ENCODE measurements at places on chromosomes 6 and 20.

- DNase-seq, result no peak
These were observed 273.3 kb downstream of the ALDH8A1 start for GRCh38 chr6:134676307-134677281.

DNA sequence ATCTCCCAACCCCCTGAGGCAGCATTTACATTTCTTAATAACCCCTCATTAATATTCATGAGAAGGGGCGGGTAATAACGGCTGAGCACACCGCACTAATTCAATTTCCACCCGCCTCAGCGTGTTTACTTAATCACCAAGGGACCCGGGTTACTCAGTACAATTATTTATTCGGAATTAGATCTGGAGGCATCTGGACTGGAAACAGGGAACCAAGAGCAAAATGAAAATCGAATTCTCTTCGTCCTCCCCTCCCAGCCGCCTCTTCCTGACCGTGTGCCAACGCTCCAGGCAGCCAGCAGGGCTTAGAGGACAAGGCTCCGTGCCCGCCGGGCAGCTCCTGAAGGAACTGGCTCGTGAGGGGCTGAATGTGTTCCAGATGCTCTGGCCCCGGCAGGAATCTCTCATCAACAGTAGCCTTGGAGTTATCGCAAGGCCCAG, 23.5 kb upstream of the CTNNBL1 start:
- peak; percentile 28 for DNase-seq

GRCh38 chr6:129432738-129433137, 277.2 kb downstream of the ARHGAP18 start:
- no peak for DNase-seq

GRCh38 chr20:62938105-62938888, at the start of gene GID8:
TSS of gene GID8 (plus strand) at chr20:62938147. CDS start at chr20:62941503, 3,356 bp downstream.
- peak; percentile 37 for DNase-seq

DNA sequence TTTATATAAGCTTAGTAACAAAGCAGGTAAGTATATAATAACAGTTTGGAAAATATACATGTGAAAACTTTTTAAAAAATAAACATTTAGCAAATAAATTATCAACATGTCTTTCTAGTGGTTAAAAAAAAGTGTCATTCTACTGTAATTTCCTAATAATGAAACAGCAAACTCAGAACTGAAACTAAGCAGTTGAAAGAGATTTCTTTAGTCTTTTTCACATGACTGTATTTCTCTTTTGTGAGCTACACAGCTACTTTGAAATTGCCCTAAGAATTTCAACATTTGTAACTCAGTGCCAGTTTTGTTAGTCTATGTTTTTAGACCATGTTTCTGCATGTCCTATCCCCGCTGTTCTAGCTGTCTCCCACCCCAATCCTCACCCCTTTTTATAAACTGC, 28.4 kb upstream of the SDHAF4 start:
- DNase-seq, result no peak

GRCh38 chr6:133034509-133035206, 206.5 kb upstream of the EYA4 start:
- DNase-seq, result no peak

- no peak for DNase-seq
These were observed 162.1 kb upstream of the OGFRL1 start for GRCh38 chr6:71126506-71126905.

- DNase-seq, result no peak
These were observed 70.7 kb upstream of the ARMC2 start for GRCh38 chr6:108777536-108777935.

- DNase-seq, result no peak
These were observed 44.0 kb upstream of the TTPAL start for GRCh38 chr20:44431502-44432234.

- DNase-seq, result no peak
These were observed 506 bp downstream of the RGS17 start for GRCh38 chr6:153130515-153131036.

GRCh38 chr6:67336014-67336413, 1299.1 kb upstream of the ADGRB3 start:
- no peak for DNase-seq

GRCh38 chr6:4496284-4496683, 279.9 kb upstream of the CDYL start:
- DNase-seq, result no peak

DNA sequence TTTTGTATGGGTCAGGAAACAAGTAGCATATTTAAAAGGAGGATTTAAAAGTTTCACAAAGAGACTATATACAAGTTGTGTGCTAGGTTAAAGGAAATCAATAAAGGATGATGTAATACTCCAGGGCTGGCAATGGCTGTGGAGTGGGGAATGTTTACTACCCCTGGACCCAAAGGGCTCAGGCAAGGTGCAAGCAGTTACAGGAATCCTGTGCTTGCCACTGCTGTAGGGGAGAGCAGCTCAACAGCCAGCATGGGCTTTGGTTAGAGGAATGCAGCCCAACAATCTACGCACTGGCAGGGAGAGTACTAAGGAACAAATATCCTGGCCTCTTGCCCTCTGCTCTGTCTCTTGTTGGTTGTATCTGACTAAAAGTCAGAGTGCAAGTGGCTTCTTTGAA, 1642.2 kb downstream of the KHDRBS2 start:
- DNase-seq, result no peak

DNA sequence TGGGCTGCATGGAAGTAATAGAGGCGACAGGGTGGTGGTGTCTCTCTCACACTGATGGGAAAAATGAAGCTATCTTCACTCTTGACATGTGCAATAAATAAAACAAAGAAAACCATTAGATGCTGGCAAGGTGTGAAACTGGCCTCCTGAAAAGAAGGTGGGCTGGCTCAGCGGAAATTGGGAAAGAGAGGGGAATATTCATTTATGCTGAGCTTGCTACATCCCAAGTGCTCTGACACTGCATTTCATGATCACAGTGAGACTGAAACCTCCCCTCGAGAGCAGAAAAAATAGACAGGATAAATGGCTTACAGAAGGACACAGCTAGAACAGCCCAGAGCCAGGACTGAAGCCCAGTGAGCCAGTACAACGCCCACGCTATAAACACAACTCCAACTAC, 112.1 kb upstream of the SMLR1 start:
- no peak for DNase-seq

DNA sequence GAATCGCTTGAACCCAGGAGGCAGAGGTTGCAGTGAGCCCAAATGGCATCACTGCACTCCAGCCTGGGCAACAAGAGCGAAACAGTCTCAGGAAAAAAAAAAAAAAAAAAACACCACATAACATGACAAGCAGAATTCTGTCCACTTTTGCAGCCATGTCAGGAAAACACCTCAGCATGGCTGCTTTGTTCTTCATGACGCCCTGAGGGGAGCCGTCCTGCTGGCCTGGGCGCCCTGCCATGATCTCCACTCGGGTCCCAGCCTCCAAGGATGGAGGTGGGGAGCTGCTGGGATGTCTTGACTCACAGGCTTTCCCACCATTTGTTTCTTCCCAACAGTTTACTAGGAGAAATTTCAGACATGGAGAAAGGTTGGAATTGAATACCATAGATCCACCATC, 42.2 kb downstream of the SNX9 start:
- no peak for DNase-seq

DNA sequence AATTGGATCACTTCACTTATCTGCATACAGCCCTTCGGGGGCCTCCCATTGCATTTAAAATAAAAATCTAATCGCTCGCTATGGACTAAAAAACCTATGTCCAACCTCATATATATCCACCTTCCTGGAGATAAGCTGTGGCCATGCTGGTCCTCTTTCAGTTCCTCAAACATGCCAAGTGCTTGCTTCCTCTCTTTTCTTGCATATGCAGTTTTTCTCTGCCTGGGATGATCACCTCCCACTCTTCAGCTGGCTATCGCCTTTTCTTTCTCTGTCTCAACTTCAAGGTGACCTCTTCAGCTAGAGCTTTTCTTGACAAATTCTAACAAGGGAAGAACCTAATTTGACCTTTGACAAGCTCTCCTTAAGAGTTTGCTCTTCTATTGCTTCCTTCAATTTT, 5.6 kb upstream of the TFB1M start:
- DNase-seq, result no peak

DNA sequence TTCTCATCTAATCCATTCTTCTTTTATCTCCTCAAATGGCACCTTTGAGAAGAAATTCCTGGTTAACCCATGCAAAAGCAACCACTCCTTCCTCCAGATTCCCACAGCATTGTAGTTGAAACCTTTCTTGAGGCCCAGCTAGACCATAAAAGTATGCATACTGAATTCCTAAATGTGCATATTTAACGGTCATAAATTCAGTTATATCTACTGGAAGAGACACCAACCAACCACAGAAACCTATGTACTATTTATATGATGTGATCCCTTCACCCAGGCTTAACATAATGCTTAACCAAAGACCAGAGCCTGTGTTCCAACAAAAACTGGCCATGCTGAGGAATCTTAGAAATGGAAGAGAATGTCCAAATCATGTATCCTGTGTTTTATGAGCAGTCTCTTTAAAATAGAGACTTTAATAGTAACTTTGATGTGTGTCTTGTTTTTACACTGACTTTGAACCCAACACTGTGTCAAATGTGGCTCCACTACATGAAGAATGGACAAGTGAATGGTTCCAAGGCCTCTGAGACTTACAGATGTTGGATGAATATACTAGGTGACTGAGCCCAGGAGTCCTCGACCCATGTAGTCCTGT, 11.4 kb upstream of the TAF8 start:
- DNase-seq, result no peak

DNA sequence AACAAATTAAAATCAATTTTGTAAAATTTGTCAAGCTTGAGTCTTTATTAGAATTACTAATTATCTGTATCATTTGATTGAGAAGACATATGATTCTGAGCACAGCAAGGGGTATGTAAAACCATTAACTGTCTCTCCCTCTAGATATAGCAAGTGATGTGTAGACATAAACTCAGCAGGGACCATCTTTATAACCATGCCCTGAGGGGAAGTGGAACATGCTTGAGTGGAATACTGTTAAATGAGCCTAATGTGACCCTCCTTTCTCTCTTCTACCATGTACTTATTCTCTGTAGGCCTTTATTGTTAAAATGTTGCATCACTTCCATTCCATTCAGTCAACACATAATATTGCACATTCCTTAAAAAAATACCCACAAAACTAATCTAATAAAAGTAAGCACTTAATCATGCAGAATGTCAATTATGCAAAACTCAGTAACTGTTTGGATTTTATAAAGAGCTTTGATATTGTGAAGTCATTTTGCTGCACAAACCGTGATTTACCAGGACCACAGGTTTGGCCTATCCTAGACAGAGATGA, 896.6 kb upstream of the MANEA start:
- DNase-seq, result no peak

DNA sequence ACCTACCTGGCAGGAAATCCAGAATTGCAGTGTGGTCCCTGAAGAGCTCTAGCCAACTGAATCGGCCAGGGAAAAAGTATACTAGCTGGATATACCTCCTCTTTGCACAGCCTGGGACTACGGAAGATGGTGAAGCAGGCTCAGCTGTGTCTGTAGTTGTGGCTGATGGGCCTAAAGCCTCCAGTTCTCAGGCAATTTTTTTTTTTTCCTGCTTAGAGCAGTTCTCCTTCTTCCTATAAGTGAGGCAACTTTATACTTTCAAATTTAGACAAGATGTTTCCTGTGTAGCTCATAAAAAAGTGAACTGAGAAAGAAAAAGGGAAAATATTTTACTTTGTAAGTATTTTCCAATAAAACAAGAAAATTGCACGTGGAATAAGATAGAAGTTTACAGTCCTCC, 172.9 kb downstream of the CARMIL1 start:
- no peak for DNase-seq

GRCh38 chr6:160783741-160784140, 81.7 kb downstream of the PLG start:
- no peak for DNase-seq

DNA sequence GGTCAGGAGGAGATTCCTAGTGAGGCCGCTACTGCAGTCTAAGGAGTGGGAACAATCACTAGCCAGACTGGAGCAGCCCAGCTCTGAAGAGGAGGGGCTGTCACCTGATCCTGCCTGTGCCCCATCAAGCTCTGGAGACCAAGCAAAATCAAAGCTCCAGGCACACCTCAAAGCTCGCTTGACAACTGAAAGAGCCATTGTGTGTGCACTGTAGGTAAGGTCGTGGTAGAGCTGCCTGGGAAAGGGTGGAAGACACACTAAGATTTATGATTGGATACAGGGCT, 58.2 kb downstream of the CSE1L start:
- no peak for DNase-seq

- DNase-seq, result no peak
These were observed 8.6 kb downstream of the OR10C1 start for GRCh38 chr6:29447670-29448069.

- no peak for DNase-seq
These were observed 85.9 kb downstream of the PXDC1 start for GRCh38 chr6:3665608-3666007.

DNA sequence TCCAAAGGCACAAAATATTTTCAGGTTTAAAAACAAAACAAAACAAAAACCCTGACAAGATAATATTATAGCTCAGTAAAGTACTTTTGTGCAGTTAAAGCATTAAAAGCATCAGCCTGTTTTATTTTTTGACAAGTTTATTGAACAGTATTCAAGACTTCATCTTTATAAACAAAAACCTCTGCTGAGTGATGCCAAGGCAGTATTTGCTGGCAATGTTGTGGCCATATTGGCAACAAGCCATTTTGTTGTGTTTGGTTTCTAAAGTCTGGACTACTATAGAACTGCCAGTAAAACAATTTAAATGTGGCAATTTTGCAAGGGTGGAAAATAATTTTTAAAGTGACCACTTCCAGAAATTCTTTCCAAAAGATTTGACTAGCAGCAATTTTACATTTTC, 15.9 kb downstream of the CPNE1 start:
- no peak for DNase-seq

DNA sequence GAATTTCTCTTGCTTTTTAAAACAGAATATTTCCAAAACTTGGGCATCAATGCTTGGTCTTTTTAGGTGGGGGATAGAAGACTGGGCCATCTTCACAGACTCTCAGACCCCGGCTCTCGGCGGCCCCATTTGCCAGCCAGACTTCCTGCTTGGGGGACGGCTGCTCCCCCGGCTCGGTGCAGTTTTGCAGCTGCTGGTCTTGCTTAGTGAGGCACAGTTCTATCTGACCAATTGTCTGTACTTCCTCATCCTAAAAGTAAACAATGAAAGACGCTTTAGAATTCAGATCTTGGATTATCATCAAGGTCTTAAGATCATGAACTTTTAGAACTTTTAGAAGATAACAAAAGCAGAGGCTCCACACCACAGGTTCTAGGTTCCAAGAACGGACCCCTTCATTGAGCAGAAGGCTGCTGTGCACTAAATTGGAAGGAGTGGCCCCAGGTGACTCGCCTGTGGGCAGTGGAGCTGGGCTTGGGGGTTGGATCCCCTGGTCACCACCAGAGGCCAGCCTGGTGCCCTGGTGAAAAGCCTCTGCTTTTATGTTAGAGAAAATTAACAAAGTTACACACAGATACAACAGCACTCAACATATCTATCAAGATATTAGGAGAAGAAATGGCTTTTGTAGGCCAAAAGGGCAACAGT, 26.7 kb downstream of the RNASET2 start:
- no peak for DNase-seq

- DNase-seq, result no peak
These were observed 481.5 kb upstream of the JAG1 start for GRCh38 chr20:11155156-11155756.

All from ovary (tissue), 10 donors.